ENCODE measurements at places on chromosomes 5 and 9.

GRCh38 chr9:111131211-111131610, 92.9 kb upstream of the LPAR1 start:
- no peak for DNase-seq

DNA sequence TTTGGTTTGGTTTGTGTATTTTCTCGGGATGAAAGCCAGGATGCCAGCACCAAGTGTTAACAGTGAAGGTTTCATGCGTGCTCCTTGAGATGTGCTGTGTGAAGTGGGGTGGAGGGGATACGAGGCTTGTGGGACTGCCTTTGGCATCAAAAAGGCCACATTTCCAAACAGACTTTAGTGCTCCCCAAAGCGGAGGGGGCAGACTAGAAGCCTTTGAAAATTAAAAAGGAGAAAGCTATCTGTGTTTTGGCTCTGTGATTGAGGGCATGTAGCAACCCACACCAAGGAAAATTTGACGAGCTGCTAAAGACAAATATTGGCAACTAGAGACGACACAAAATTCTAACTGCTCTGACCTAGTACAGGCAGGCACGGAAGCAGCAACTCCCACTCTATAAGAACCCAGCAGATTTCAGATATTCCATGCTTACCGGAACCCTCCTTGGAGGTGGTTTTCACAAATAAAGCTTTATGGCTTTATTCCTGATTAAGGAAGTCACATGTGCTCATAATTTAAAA, 154.5 kb downstream of the ARSB start:
- no peak for DNase-seq

DNA sequence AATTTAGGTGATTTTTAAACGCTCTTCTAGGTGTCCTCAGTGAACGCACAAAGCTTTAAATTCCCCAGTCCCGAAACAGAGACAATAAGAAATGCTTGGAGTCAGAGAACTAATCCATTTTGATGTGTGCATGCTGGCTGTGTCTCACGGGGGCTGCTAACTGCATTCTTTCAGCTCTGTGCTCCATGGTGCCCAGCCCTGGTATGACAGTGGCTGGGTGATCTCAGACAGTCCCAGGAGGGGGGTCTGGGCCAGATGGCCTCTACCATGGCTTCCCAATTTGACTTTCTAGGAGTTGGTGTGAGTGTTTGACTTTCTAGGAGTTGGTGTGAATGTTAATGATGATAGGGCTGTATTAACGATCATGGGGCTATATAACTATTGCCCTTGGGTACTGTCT, 12.1 kb downstream of the OLFM1 start:
- no peak for DNase-seq

DNA sequence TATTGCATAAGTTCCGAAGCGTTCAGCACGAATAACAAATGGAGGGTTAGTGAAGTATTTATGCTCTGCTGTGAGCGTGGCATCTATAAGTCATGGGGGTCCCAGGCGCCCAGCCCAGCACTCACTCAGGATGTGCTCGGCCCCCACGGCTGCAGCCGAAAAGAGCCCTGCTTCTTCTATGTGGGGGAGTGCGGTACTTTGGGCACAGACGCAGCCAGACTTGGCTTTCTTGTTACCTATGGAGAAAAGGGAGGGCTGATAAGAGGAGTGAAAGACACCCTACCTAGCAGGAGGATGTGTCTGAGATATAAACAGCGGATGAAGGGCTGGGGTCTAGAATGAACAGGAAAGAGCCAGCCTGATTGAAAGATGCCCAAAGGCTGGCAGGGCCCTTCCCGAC, 51.4 kb downstream of the MRPL36 start:
- DNase-seq, result no peak

GRCh38 chr9:5843794-5844471, 11.0 kb upstream of the ERMP1 start:
- DNase-seq, result no peak

DNA sequence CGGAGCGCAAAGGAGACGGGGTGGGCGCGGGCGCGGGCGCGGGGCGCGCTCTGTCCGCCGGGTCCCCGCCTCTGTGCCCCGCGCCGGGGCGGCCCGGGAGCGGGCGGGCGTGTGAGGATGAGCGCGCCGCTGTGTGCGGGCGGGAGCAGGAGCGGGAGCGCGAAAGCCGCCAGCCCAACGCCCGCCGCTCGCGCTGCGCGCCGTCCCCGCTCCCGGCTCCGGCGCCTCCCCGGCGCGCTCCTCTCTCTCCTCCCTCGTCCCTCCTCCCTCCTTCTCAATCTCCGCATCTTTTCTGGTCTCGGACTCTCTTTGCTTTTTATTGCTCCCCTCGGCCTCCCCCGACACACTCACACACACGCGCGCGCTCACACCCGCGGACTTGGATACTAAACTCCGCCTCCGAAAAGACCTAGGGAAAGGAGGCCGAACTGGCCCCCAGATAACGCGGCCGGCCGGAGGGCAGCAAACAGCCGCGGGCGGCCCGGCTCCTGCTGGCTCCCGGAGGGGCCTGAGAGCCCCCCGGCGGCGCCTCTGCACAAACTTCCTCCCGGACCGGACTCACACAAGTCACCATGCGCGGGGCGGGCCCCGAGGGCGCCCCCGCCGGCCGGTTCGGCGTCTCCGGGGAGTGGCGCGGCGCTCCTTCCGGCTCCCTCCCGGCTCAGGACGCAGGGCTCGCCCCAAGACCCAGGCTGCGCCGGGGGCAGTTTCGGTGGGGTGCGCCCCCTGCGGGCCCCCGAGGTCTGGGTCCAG, at the start of gene FIBCD1:
FIBCD1 (minus strand) TSS at position 596 of the 753 bp plus-strand sequence. CDS start 640 bp downstream, outside the sequence.
- no peak for DNase-seq

GRCh38 chr9:3852545-3852944, 326.7 kb upstream of the RFX3 start:
- DNase-seq, result no peak

All from stimulated activated CD4-positive, alpha-beta T cell treated with anti-CD3 and anti-CD28 coated beads, TNF-alpha, amount 100 ng/mL, for 24 hours (primary cell).